ENCODE measurements at places on chromosomes 2 and 18.

DNA sequence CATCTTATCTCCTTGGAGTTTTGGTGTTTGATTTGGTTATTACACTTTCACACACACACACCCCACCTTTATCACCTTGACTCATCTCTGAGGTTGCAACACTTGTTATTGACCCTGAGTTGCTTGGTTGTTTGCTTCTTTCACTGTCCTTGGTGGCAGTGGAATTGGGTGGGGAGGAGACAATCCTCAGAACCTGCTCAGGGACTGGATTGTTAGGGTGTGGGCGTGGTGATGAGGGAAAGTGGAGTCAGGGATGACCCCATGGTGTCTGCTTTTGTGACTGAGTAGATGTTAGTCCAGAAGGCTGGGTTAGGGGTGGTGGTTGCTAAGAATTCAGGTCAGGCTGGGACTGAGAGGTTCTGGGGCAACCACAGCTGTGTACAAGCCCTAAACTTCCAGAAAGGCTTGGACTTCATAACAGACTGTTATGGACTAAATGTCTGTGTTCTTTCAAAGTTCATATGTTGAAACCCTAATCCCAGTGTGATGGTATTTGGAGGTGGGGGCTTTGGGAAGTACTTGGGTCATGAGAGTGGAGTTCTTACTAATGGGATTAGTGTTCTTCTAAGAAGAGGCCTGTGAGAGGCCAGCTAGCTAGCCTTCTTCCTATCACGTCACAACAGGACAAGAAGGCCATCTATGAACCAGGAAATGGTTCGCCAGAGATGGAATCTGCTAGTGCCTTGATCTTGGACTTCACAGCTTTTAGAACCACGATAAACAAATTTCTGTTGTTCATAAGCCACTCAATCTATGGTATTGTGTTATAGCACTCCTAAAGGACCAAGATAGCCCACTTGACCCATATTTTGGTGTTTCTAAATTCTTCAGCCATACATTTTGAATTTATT lies 3.4 kb upstream of the DIS3L2 start:
- DNase-seq = no peak

GRCh38 chr18:44520981-44521667 lies 159.6 kb upstream of the SETBP1 start:
- DNase-seq = no peak

- DNase-seq = no peak
Measured at GRCh38 chr18:59874166-59874565, 25.6 kb upstream of the PMAIP1 start.

- peak; percentile 64 for DNase-seq
Measured at GRCh38 chr2:228352048-228352447, 170.6 kb upstream of the SPHKAP start.

DNA sequence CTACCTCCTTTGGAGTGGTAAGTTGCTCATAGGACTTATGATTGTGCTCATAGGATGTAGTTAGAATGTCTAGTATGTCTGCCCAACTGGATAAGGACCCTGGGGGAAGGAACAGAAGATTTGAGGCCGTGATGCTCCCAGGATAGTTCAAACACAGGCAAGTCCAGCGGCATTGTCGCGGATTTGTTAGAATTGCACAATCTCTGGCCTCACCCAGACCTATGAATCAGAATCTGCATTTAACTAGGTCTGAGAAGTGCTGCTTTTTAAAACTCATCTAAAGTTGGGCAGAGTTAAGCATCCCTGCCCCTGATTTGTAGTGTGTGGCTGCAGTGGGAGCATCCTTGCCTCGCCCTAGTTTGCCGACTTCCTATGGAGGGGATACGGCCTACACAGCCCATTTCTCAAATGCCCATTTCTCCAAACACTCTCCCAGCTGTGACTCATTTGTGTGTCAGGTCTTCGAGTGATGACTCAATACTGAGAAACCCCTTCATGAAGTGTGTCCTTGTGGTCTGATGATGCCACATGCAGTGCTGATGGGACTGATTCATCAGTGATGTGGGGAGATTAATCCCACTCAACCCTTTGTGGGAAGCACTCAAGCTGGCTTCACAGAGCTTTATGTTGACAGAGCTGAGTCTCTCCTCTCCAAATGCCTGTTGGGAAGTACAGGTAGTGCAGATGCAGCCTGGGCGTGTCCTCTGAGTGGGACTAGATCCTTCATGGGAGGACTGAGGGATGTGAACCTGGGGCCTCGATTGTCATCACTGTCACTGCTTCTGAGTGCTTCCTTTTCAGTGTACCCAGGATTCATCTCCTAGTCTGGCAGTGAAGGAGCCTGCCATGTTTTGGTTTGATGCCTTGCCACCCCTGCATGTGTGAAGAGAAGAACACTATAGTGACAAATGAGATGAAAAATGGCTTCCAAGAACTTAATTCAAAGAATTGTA lies 18.7 kb downstream of the SMIM21 start:
- DNase-seq = peak; percentile 14

- DNase-seq = no peak
Measured at GRCh38 chr2:217647925-217648324, 354.9 kb downstream of the TNS1 start.

DNA sequence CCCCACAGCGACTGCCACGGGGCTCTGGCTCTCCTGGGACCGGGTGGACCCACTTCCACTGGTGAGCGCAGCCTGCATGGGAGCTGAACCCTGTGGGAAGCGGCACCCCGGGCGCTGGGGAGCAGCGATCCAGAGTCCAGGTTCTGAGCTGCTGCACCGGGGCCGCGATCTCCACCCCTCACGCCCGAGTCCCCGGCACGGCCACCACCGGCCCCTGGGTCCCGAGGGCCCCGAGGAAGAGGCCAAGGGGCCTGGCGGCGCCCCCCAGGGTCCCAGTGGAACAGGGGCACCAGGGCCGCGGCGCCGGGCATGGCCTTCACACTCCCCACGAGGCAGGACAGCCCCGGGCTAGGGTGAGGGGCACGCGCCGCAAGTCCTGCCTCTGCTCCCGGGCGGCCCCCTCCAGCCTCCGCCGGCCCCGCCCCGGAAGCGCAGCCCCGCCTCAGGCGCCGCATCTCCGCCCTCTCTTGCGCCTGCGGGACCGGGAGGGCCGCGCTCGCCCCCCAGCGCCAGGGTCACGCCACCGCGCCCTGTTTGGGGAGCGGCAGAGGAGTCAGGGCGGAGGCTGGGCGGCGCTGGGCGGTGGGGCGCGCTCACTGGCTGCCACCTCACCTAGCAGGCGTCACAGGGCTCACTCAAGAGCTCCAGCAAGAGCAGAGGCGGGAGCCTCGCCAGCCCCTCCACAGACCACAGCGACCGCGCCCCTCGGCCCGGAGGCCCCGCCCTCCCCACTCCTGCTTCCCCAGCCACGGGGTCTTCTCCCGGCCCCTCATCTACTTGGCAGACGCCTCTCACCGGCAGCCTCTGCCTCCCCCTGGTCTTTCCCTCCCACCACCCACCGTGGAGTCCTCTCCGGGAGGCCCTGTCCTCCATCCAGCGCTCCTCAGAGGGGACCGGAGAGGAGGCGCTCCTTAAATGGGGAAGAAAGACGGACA lies 26.8 kb downstream of the THAP4 start:
- no peak for DNase-seq

DNA sequence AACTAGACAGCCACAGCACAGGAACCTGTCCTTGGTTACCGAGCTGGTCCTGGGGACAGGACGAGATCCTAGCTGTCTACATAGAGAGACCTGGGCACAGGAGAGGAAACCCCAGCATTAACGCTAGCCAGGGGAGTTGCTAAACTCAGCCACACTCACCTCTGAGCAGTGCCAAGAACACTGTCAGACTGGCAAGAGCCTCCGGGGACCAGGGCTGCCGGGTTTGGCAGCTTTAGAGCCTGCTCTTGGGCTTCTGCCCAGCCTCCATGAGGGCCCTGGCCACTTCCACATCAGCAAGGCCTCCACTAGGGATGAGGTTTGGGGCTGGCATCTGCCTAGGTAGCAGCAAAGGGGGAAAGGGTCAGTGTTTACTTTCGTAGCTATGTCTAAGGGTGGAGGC lies 6.7 kb downstream of the TMBIM1 start:
- DNase-seq = peak; percentile 49

- DNase-seq = no peak
Measured at GRCh38 chr2:96683972-96684820, 41.6 kb downstream of the FER1L5 start.

DNA sequence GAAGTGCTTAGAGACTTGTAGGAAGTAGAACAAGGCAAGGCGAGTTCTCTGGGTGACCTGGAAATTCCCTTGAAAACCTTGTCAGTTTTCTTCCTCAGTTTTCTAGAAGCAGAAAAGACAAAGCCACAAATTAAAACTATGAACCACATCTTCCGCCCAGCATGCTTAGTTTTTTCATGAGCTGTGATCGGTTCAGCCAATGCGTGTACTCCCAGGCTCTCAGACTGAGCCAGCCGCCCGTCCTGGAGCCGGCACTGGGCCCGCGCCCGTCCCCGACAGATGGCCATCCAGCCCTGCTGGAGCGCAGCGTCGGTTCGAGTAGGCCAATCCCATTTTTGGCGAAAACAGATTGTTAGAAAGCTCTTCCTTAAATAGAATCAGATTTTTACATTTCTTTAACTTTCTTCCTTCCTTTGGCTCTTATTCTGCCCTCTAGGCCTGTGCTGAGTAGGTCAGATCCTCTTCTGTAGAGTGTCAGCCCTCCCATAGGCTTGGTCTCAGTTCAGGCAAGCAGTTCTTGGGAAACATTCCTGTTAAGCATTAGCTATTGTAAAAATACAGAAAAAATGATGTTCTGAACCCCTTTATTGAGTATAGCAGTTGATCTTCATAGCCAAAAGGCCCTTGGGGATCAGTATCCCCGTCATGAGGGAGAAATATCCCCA lies 112.5 kb downstream of the NCK2 start:
- no peak for DNase-seq

DNA sequence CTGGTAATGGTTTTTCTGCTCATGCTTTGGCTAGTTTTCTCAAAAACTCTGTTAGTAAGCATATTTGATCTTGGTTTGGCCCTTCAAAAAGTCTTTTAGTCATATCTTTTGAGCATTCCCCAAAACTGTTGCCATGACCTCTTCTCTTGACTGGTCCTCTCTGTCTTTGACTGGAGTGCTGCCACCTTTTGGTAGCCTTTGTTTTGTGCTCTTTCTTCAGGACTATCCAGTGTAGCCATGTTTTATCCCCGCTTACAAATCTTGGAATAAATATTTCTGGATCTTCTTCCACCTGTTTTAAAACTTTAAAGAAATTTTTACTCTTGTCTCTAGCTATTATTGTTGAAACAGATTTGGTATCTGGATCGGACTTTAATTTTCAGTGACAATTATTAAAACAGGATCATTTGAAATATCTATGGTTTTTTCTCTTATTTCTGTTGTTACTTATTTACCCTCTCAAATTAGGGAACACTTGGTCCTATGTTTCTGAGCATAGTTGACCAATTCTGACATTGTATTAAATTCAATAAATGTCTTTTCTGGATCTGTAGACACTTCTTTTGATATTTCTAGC lies 965 bp upstream of the ELOA2 start:
- DNase-seq = peak; percentile 3

GRCh38 chr2:45774688-45775244 lies 123.3 kb downstream of the PRKCE start:
- no peak for DNase-seq

- peak; percentile 51 for DNase-seq
Measured at GRCh38 chr2:206442833-206443734, at the start of gene ADAM23. ADAM23 (plus strand) TSS chr2:206443532; CDS start chr2:206443867, 335 bp downstream.

DNA sequence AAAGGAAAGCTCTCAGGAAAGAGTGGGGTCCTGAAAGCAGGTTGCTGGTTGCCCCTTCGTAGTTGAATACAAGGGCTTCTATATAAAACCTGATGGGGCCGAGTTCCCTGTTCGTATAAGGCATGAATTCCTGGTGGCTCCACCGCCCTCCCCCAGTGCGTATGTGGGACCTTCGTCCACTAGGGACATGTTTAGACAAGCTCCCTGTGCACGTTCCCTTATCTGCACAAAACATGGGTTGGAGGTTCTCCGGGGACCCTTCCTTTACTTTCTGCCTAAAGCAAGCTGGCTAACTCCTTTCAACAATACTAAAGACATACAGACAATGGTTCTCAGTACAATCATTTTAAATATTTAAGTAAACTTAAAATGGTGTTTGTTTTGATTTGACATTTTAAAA lies 8.0 kb downstream of the CLUL1 start:
- no peak for DNase-seq

GRCh38 chr18:36419900-36420531 lies 122.5 kb downstream of the FHOD3 start:
- no peak for DNase-seq
